Body of pancreas (tissue), 4 donors: ENCODE measurements at places on chromosomes 6 and 20. TPM values are rescaled to one million over a fixed set of nuclear protein-coding genes. Genes with fewer than 3 reads are reported as not detected.

The TNNC2 gene
- total RNA-seq = not detected

- DNase-seq = no peak
- no peaks in the 10 kb centered on the region for H3K4me1 ChIP-seq
- no peak overlapping the region for H3K27ac ChIP-seq
Measured at GRCh38 chr6:147974376-147974775, 368.3 kb upstream of the SASH1 start.

GRCh38 chr6:36598739-36599318, 4.7 kb downstream of the SRSF3 start:
- no peaks in the 10 kb centered on the region for H3K27me3 ChIP-seq
- no peak for DNase-seq
- no peak overlapping the region for H3K27ac ChIP-seq
- H3K4me1 ChIP-seq = peaks cover 59% of the 10 kb centered on the region
- peaks cover 13% of the 10 kb centered on the region for H3K36me3 ChIP-seq
- no peak overlapping the region for H3K4me3 ChIP-seq

The TRIM31 gene
- not detected for total RNA-seq

DNA sequence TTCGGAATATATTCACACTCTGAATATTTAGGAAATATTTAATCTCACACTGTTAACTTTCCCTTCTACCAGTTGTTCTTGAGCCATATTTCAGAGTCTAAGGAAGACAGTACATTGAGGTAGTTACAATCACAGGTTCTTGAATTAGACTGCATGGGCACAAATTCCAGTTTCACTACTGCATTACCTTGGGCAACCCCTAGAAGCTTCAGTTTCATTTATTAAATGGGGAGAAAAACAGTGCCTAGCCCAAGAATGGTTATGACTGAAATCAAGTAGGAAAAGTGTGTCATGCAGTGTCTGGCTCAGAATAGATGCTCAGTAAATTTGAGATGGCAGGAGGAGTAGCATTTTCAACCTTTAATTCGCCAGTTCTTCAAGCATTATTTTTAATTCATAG, 124.5 kb upstream of the SAMD5 start:
- H3K27ac ChIP-seq = no peak overlapping the region
- no peaks in the 10 kb centered on the region for H3K27me3 ChIP-seq
- H3K4me1 ChIP-seq = no peaks in the 10 kb centered on the region
- no peak for DNase-seq

GRCh38 chr20:18511571-18511970, 3.8 kb downstream of the SEC23B start:
- no peak overlapping the region for H3K4me3 ChIP-seq
- no peak for DNase-seq
- H3K27ac ChIP-seq = no peak overlapping the region
- peaks cover 62% of the 10 kb centered on the region for H3K4me1 ChIP-seq
- peaks cover 6% of the 10 kb centered on the region for H3K36me3 ChIP-seq
